8988T (cell line): ENCODE measurements at places on chromosomes 2 and 18.

DNA sequence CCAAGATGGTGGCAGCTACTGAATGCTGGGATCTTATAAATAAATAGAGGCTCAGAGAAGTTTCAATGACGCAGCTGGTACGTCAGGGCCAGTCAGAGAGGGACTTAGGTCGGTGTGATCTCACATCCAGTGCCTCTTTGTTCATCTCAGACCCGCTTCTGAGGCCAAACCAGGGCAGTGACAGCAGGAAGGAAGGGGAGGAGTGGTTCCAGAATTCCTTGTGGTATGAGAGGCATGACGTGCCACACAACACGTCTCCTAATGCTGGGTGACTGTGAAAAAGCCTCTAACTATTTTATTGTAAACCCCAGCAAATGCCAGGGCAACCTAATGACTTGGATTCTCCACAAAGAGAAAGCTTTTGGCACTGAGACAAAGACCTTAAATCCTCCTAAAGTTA is 423.3 kb downstream of the LPIN1 start:
- no peak for DNase-seq

DNA sequence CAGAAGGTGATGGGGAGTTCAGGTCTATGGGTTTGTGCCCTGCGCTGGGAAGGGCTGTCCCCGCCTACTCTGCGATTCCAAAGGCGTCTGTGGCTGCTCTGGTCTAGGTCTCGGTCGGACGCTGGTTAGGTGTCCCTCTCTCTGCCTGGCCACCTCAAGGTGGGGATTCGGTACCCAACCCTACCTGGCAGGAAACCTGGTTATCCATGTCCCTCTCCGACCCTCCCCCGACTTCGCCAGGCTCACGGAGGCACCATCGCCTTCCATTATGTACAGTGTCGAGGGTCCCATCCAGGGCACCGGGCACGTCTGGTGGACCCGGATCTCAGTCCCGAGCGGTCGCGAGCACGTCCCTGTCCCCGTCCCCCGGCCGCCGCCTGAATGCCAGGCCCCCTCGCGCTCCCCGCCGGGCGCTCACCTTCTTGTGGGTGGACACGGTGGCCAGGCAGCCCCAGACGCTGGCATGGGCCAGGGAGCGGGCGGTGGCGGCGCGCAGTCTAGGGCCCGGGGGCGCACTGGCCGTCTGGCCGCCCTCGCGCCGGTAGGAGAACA is 628 bp downstream of the CREG2 start:
- no peak for DNase-seq

GRCh38 chr2:23169896-23170295 is 215.1 kb upstream of the KLHL29 start:
- DNase-seq, result no peak

- DNase-seq, result no peak
Observed at GRCh38 chr18:63828656-63829055, 53.4 kb downstream of the SERPINB7 start.

DNA sequence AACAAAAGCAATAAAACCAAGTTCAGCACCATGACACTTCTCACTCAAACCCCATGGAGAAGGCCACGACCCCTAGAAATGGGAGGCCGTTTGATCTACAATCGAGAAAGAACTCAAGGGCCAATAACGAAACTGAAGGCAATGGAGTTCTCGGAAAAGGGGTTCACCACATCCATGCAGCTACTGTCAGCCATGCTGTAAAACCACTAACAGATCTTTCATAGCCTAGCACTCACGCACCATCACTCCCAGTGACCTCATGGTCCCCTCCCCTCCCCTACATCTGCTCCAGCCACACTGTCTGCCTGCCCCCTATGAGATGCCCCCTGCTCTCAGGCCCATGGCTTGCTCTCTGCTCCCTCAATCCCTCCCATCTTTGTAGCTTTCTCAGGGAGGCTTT is 135.3 kb downstream of the TMEM163 start:
- no peak for DNase-seq

- no peak for DNase-seq
Observed at GRCh38 chr2:119430023-119430498, 1.6 kb upstream of the TMEM37 start.

DNA sequence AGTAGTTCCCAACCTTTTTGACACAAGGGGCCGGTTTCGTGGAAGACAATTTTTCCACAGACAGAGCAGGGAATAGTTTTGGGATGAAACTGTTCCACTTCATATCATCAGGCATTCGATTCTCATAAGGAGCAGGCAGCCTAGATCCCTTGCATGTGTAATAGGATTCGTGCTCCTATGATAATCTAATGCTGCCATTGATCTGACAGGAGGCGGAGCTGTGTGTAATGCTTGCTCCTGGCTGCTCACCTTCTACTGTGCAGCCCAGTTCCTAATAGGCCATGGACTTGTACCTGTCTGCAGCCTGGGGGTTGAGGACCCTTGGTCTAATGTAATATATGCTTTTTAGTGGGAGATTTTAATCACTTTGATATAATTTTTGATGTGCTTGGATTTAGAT is 188.7 kb upstream of the KLHL14 start:
- DNase-seq, result no peak
